ENCODE measurements at places on chromosomes 3 and 15.

DNA sequence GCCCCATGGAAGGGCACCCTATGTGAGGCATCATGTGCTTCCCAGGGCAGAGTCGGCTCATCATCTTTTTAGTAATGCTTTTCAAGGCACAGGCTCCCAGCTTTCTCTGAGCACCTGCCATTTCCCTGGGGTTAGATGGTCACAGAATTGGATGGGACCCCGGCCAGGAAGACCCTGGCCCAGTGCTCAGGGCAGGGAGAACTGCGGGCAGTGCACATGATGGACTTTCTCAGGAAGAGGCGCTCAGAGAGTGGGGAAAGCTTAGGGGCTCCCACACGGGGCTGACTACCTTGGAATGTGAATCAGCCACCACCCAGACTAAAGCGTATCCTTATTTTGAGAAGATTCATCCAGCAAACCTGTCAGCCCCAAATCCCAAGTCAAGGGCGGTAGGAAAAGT lies 16.5 kb upstream of the SKOR1 start:
- DNase-seq = no peak

DNA sequence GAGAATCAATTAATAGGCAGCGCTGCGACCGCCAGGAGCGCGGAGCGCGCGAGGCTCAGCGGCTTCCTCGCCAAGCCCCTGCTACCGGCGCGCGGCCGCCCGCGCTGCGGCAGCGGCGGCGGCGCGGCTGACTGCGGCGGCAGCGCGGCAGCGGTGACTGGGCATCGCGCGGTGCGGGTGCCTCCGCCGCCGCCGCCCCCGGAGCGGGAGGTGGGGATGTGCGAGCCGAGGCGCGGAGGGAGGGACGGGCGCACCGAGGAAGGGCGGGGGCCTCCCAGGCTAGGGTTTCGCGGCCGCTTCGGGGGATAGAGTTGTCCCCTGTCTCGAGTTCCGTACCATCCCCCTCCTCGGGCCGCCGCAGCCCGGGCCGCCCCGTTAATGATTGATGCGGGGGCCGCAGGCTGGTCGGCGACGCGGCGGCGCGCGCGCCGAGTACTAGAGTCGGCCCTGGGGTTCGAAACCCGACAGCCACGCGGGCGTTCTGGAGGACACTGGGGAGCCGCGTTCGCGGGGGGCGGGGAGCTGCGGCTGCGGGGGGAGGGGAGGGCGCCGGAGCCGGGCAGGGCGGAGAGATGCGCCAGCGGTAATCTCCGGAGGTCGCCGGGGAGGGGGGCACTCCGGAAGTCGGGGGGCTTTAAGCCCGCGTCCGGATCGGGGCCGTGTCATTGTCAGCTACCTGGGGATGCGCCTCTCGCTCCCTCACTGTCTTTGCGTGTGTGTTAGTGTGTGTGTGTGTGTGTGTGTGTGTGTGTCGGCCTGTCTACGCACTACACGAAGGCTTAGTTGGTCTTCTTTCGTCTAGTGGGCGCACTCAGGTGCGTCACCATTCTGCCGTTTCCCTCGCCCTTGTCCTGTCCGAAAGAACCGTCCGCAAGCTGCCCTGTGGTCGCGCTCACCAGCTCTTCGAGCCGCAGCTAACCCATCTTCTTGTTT lies at the start of gene PAQR9:
TSS of gene PAQR9 (minus strand) at position 159 of the 933 bp plus-strand sequence. CDS start 338 bp downstream, outside the sequence.
- DNase-seq = peak; percentile 8

- DNase-seq = no peak
Observed at GRCh38 chr3:162217647-162218046, 721.0 kb downstream of the OTOL1 start.

DNA sequence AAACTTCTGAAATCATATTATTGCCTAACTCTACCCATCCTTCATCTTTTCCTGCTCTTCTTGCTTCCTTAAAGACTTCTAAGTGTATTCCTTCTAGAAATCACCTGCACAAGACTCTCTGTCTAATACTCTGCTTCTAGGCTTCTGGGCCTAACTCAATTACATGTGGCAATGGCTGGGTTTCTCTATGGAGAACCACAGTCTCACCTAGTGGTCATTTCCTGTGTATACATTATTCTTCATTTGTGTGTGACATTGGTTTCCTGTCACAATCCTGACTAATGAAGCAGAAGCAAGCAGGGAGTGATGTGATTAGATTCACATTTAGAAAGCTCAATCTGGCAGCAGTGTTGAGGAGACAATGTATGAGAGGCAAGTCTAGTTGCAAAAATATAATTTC lies 16.9 kb upstream of the CLDN1 start:
- no peak for DNase-seq

DNA sequence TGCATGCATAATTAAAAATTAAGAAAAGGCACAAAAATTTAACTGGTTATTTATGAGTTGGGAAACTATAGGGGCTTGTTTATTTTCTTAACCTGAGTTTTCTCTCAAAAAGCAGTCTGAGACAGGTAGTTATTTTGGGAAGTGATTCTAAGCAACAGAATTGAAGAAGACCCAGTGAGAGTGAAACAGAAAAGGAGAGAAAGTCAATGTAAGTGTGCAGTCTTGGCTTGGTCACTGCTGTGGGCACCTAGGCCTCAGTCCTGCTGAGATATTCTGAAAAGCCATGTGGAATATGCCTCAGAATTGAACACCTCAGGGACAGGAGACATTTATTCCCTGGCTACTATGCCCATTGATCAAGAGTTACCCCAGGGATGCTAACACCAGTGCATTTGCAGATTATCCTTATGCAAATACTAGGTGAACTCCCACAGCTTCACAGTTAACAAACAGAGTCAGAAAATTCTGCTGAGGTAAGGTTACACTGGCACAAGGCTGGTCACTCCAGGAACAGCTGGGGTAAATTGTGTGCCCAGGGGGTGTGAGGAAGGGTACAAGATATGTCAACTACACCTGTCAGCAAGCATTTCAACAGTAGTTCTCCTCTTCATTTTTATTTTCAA lies 222.7 kb downstream of the EFHB start:
- DNase-seq = no peak

All from activated CD4-positive, alpha-beta T cell treated with anti-CD3 and anti-CD28 coated beads, Interleukin-2, amount 50 U/mL, for 48 hours (primary cell).